ENCODE measurements at places on chromosomes 3 and 15. TPM values are rescaled to one million over a fixed set of nuclear protein-coding genes. Genes with fewer than 3 reads are reported as not detected.

The UROC1 gene
- total RNA-seq = not detected

The P2RY13 gene
- total RNA-seq = not detected

The MYO9A gene
- total RNA-seq = 19.1 TPM

The KIF23 gene
- total RNA-seq = 48.9 TPM

The WNT5A gene
- not detected for total RNA-seq

The HRH1 gene
- 0.22 TPM for total RNA-seq

The EOMES gene
- 0.87 TPM for total RNA-seq

The EHHADH gene
- total RNA-seq = 2.1 TPM

The ARGFX gene
- not detected for total RNA-seq
